ENCODE measurements at places on chromosomes 6 and 20.

DNA sequence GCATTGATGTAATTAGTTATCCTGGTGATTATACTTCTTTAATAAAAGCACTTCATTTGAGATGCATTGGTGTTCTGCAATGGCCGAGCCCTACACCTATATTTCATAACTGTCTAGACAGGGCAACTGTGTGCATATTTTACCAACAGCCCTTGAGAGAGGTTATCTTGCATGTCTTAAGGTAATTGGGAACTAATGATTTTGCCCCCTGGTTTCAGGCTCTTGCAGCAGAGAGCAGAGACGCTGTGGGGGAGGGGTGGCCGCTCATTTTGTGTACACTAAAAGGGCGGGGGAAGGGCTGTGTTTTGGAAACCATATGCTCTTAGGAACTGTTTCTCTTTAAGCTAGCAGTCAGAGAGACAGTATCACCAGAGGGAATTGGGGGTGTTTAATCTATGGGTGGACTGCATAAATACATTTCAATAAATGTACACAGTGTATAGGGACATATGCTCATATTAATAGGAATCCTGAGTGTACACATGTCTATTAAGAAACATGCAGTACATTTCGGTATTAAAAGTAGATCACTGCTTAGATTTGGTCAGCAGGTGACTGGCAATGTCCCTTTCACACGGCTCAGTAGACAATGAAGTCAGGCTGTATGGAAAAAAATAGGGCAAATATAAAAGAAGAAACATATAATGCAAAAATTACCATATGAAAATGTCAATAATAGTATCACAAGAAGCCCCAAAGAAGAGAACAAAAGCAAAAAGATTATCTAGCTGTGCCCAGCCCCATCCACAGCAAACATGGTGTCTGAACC, 402.9 kb upstream of the CITED2 start:
- DNase-seq: no peak

DNA sequence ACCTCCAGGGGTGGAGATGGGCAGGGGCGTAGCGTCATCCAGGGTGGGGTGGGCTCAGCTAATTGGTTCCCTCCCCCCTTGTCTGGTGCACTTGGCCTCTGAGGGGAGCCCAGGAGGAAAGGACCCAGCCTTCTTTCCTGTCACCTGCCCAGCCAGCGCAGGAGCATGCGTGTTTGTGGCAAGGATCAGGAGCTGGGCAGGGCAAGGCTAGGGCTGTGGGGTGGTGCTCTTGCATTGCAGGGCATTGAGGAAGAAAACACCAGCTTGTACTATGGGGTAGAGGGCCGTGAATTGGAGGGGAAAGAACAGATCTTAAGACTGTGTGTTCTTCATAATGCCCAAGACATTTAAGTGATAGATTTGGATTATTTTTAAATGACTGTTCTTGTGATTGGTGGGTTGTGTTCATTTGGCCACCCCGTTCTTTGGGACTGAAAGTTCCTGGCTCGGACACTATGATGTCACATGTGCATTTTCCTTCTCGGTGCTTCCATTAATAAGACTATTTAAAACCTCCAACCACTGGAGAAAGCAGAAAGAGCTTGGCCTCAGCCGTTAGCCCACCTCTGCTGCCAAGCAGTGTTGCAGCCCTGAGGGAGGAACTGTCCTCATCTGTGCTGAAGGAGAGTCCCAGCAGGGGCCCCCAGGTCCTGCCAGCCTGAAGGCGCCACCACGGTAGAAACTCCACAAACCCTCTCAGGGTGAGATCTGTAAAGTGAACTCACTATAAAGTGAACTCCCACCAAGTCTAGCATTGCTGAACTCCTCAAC, 136.2 kb upstream of the INSM1 start:
- no peak for DNase-seq

- no peak for DNase-seq
Observed at GRCh38 chr20:45523821-45524220, 8.4 kb upstream of the SPINT3 start.

DNA sequence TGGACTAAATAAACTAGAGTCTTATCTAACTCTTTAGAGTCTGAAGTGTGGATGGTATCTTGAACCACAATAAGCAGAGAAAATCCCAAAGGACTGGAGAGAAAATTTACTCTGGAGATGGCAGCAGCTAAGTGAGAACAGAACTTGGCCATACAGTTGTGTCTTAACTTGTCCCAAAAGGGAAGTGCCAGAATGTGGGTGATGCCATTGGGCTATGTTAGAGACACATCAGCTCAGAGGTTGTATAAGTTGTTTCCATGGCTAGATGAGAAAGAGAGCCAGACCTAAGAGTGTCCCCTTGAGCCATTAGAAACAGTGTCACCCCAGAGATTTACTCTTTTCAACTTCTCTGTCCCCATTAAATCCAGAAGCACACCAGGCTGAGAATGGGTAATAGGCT, 36.2 kb downstream of the FOXO3 start:
- DNase-seq: no peak

DNA sequence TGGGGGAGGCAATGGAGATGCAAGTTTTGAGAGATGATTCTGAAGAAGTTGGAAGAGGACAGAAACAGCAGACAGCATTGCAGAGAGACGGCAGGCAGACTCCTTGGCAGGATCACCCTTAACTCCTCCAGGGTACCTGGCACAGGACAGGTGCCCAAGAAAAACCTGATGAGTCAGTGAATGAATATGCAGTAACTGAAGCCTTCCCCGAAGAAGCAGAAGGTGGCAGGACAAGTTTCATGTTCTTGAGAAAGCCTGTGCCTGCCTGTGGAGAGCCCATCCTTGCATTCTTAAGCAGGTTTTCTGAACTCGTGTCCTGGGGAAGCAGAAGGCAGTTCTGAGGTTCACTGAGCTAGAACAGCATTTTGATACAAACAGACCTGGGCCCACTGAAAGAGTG, 79.6 kb upstream of the SASH1 start:
- DNase-seq: no peak

DNA sequence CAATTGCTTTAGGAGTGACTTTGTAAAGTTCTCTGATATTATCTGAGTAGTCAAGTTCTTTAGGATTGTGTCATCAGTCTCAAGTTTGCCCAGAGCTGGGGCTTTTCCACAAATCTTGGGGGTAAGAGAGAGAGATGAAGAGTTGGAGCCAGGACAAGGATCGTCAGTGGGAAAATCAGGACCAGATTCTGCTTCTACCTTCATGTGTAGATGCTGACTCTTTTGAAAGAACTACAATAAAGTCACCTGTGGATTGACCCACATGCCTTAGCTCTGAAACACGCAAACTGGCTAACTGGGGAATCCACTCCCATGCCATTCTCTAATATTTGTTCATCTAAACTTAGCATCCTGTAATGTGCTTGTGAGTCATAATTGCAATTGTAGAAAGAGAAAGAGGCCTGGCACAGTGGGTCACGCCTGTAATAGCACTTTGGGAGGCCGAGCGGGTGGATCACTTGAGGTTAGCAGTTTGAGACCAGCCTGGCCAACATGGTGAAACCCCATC, 15.6 kb upstream of the BICRAL start:
- DNase-seq: peak; percentile 43

DNA sequence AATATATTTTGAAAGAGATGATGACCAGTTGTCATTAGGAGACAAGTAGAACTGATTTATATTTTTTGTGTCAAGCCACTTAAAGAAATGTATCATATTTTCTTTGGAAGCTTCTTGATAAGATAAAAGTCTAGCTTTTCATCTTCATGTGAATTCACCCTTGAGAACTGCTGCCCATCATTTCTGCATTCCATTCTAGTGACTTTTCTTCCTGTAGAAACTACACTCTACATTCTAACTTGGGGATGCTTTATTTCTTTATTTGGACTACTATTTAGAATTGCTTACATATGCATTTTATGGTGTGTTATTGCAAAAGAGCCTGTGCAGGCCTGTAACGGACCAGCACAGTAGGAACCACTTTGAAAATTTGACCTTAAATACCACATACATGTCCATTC, 335.0 kb upstream of the KCNQ5 start:
- no peak for DNase-seq

DNA sequence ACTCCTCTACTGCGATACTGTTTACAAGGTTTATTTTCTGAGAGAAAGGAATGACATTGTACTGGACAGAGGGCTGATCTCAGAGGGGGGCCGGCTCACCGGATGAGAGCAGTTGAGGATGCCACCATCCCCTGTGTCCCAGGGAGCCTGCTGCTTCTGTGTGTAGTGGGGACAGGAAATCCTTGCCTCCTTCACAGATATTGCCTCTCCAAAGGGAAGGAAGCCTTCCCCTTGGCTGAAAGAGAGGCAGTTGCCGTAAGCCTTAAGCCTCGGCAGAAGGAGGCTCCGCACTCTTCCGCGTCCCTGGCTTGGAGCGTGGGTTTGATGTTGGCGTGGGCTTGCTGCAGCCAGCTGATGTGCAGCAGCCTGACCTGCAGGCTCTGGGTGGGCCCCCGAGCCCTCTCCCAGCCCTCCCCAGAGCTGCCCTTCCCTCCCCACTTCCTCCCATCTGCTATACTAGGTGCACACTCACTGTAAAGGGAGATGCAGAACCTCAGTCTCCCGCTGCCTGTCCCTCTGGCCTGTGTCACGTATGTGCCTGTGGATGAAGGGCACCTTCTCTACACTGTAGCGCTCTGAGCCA, 45.7 kb upstream of the RPS6KA2 start:
- no peak for DNase-seq

GRCh38 chr20:7744411-7744810, 195.8 kb downstream of the HAO1 start:
- DNase-seq: peak; percentile 55

DNA sequence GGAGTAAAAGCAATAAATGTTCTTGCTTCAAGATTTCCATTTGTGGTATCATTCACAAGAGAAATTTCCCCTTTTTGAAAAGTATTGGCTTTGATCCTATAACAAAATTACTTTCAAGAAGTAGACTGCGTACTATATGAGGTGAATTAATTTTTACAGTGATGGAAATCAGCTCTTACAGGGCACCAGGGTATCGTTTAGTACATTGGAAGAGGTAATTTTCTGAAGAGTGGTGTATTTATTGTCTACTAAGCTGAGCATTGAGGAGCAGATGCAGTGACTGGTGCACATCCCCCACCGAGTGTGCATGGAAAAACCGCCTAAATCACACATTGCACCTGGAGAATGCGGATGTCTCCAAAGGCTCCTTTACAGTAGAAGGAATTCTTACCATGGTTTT, 209.5 kb downstream of the SAMD5 start:
- DNase-seq: no peak

- no peak for DNase-seq
Observed at GRCh38 chr6:72819609-72820008, 197.7 kb downstream of the KCNQ5 start.

- no peak for DNase-seq
Observed at GRCh38 chr6:95742767-95743289, 165.5 kb downstream of the MANEA start.

- no peak for DNase-seq
Observed at GRCh38 chr6:79231101-79231500, 3.4 kb downstream of the HMGN3 start.

- no peak for DNase-seq
Observed at GRCh38 chr20:4272225-4272624, 256.9 kb upstream of the RNF24 start.

GRCh38 chr6:9086331-9086730, 651.0 kb upstream of the SLC35B3 start:
- DNase-seq: no peak
